Activated CD4-positive, alpha-beta T cell treated with anti-CD3 and anti-CD28 coated beads, Interleukin-2, amount 50 U/mL, for 4 hours (primary cell): ENCODE measurements at places on chromosomes 5 and 9.

DNA sequence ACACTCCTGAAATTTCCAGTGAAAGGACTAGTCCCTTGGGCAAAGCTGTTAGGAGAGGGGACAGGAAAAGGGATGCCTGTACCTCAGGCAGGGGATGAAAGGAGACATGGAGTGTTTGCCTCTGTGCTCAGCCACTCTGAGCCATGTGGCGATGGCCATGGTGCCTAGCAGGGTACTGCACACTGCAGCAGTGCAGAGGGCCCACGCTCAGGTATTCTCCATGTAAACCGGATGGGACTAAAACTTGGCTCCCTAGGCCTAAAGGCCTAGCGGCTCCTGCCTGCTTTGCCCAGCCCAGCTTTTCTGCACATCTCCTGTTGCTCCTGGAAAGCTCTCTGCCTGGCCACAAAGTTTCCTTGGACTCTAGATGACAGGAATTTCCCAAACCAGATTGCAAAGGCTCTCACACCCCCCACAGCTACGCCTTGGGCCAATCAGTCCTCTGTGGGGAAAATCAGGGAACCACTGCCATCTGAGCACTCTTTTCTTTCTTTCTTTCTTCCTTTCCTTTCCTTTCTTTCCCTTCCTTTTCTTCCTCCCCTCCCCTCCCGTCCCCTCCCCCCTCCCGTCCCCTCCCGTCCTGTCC lies 44.3 kb downstream of the HABP4 start:
- no peak for DNase-seq

DNA sequence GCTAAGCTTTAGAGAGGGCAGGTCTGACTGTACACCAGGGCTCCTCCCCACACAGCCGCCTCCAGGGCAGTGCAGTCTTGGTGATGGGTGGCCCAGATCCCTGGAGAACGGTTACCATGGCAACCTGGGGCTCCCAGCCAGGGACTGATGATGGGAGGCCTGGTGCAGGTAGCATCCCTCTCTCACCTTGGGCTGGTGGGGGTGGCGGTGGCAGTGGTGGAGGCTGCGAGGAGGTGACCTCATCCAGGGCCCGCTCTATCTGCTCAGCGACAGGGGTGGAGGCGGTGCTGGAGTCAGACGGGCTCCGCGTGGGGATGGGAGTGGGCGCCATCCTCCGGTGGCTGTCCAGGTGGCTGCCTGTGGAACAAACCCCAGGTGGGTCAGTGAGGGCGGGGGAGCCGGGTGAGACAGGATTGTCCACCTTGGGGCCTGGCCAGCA lies 12.3 kb downstream of the PRR7 start:
- DNase-seq: no peak

DNA sequence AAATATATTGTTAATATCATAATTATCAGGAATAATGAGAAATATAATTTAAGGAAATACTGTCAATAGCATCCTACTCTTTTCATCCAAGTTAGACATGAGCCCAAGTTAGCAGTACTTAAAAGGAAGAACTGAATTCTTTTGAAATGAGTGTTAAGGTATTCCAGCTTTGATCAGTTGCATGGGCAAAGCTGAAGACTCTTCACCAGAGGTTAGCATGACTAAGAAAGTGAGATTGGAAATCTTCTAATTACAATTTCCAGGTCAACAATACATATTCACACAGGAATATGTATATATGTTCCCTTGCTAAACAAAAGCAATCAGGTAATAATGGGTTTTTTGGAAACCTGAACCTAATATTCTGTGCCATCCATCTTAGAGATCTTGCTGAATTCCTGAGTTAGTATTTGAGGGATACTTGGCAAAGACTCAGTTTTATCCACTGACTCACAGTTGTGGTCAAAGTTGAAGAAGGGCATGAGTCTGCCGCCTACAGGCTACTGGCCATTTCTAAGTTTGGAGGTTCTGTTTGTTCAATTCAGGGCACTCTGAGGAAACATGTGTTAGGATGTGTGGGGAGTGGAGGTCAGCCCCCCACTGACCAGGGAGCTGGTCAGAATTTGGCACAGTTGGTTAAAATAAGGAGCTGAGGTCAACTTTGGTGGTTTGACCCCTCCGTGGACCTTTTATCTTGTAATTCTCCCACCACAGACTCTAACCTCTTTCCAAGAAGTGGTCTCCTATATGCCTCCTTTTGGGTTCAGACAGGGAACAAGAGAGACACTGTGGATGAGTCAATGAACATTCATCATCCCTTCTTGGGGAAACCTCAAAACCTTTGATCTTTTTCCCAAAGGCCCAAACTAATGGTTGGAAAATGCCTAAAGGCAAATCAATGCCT lies 118.3 kb downstream of the PIK3R1 start:
- DNase-seq: no peak

GRCh38 chr5:96026406-96027041 lies 64.9 kb upstream of the ELL2 start:
- no peak for DNase-seq

DNA sequence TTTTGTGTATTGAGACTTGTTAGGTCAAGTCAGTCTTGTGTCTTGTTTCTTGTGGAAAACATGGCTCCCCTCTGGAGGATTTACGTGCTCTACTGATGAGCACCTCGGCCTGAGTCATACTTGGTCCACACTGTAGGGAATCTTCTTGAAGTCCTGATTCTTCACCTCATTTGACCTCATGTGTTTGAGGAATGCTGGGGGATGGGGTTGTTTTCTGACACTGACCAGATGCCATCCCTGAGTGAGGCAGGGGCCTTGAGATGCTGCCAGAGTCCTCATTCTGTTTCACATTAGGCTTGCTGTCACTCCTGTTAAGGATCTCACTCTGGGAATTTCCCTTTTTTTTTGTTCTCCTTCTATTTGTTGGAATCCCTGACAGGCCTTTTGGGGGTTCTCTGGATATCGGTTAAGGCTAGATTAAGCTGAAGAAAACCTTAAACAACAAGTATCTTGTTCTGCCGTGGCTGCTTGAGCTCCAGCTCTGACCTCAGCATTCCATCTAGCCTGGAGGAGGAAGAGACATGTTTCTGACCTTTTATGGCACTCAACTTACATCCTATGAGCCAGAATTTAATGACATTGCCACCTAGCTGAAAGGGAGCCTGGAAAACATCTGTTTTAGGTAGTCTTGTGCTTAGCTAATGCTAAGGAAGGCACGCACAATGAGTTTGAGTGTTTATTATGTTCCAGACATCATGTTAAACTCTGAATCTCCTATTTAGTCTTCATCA lies 20.6 kb downstream of the TCOF1 start:
- no peak for DNase-seq

GRCh38 chr5:154388842-154389241 lies 57.0 kb upstream of the SAP30L start:
- DNase-seq: no peak

DNA sequence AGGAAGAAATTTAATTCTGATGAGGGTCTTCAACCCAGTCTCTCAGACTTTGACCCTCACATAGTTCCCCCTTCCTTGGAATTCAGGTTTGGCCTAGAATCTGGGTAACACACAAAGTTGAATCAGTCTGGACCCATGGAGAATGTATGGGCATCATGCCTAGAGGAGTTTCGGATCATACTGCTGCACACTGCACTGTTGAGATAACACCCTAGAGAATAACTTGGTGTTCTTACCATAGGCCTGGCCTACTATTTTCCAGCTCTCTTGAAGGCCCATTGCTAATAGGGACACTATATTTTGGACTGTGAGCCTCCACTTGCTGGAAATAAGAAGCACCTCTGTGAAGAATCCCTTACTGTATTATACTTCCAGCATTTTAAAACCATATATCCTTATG lies 413.5 kb downstream of the PLK2 start:
- no peak for DNase-seq

DNA sequence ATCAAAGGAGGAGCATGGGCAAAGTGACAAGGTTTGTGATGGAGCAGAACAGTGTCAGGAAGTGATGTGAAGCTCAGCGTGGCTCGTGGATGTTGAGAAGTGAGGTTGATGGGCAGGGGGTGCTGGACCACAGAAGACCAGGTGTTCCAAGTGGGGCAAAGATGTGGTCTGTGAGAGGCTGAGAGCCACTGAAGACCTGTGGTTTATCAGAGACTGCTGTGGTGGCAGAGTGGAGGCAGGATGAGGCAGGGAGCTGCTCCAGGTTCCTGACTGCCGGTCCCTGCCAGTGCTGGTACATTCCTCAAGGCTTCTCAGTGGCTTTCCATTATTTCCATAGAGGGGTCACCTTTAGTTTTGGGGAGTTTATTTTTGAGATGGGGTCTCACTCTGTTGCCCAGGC lies 19.1 kb downstream of the PALM2AKAP2 start:
- no peak for DNase-seq

DNA sequence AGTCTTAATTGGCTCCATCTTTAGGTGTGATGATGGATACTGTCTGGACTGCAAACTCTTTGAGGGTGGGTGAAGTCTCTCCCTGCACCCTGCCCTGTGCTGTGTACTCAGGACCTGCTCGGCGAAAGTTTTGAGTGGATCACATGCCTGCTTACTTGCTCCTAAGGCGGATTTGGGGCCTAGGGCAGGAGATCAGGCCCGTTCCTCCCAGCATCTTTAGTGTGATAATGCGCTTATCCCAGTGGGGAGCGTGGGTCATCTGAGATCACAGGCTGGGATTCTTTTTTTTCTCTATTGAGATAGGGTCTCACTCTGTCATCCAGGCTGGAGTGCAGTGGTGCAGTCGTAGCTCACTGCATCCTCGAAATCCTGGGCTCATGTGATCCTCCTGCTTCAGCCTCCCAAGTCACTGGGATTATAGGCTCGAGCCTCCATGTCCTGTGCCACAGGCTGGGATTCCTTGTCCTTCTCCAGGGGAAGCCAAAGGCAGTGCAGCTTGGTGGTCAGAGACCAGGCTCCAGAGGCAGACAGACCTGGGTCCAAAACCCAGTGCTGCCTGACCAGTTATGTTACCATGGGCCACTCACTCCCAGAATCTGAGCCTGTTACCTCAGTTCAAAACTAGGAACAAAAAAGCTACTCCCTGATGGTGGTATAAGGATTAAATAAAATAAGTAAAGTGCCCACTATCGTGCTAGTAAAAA lies 59.7 kb downstream of the ZNF618 start:
- no peak for DNase-seq

DNA sequence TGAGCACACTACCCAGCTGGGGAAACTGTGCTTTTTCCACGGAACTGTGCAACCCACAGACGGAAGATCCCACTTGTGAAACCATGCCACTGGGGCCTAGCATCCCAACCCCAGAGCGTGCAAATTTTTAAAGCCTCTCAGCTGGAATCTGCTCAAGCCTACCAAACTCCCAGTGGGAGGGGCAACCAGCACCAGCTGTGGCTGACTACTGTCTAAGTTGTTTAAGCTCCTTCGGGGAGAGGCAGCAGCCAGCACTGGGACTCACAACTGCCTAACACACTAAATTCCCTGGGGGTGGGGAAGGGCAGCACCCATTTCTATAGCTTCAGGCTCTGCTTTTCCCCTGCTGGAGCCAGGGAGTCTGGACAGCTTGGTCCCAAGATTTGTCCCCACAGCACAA lies 287.6 kb upstream of the MSX2 start:
- DNase-seq: no peak

- peak; percentile 1 for DNase-seq
Measured at GRCh38 chr9:71796100-71796767, 27.9 kb upstream of the CEMIP2 start.

DNA sequence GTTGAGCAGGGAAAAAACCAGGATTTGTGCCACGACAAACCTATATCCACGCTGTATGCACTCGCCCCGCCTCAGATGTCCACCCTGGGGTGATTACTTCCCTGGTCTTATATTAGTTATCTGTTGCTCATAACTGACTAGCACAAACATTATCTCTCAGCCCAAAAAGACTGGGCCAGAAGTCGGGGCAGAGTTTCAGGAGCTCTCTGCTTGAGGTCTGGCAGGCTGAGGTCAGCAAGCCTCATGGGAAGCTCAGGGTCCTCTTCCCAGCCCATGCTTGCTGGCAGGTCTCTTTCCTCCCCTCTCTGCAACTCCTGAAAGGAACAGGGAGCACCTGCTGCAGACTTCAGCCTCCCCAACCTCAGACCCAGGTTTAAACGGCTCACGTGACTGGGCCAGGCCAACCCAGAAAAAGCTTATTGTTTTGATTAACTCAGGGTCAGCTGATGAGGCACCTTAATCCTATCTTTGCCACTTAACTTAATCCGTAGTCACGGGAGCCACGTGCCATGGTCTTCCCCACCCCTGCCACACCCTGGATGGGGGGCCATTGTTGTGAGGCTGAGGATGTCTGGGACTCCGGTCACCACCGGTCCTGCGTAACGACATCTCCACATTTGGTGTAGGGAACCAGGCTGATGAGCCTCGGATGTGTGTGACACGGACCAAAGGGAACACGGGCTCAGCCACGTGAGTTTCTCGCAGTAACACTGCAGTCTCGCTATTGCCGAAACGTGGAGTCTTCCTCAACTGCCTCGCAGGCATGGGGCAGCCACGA lies 123.7 kb upstream of the IRX4 start:
- DNase-seq: no peak

DNA sequence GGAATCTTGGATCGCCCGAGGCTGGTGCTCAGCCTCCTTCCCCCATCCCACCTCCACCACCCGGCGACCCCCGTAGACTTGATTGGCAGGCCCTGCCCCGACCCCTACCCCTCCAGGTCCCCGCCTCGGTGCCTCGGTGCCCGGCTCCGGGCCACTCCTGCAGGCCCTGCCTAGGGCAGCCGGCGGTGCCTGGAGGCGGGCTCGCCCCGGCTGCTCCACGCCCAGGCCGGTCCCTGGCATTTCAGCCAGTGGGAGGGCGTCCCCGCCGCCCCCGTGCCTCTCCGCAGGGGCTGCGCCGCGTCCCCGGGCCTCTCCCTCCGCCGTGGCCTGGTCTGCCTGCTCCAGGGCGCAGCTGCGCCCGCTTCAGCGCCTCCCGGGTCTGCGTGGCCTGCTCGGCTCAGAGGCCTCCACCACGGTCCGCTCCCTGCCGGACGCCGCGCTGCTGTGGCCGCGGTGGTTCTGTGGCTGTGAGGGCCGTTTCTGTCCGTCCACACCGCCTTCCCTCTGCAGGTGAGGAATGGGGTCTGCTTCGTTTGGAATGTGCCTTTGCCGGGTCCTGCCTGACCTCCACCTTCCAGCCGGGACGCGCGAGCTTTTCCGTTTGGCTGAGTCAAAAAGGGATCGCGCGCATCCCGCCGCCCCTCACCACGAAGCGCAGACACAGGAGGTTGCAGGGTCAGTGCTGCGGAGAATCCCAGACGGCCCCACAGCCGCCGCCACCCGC lies 48.3 kb upstream of the IRX4 start:
- DNase-seq: no peak

DNA sequence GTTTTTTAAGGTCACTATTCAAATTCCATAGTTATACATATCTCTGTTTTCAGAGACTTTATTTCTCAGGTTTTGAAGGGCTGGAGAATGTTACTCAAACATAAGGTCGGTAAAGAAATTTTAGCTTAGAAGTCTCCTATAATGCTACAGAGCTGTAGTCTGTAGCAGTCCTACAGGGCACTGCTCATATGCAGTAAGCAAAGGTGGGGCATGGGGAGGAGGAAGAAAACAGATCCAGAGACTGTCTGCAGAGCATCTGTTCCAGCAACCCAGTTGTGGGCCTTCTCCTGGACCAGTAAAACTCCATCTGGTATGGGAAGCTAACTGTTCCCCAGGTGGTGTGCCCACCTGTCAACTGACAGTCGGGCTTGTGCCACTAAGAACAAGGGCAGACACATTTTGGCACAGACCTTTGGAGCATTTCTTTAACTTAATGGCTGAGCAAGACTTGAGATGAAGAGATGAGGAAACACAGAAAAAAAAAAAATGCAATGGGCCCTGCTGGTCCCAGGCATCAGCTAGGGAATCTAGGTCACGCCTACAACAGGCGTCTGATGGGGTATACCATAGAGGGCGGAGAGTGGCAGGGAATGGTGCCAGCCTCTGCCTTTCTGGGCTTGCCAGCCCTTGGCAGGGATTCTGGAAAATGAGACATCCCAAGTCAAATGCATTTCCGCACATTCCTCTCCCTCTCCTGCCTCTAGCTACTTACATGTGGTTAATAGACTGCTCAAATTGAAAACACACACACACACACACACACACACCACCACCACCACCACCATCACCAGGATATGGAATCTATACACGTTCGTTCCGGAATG lies 218.9 kb downstream of the ARL15 start:
- DNase-seq: no peak
